GM23338 (cell line): ENCODE measurements at places on chromosomes 2 and 18. TPM values are rescaled to one million over a fixed set of nuclear protein-coding genes. Genes with fewer than 3 reads are reported as not detected.

The OSBPL1A gene
- 64.8 and 71.4 TPM in 2 replicates for total RNA-seq

The RFX8 gene
- 0.19 and 1.5 TPM in 2 replicates for total RNA-seq

The GALNT13 gene
- total RNA-seq: 5.2 and 7.5 TPM in 2 replicates

The GRB14 gene
- 11.3 and 16.0 TPM in 2 replicates for total RNA-seq

The SERPINB2 gene
- total RNA-seq: not detected in 2 replicates
